ENCODE measurements at places on chromosomes 1 and 21. TPM values are rescaled to one million over a fixed set of nuclear protein-coding genes. Genes with fewer than 3 reads are reported as not detected.
A peak's percentile ranks its signal among the peaks of the same experiment; 100 is the strongest.

GRCh38 chr21:42561762-42562650 is 48.4 kb downstream of the SLC37A1 start:
- DNase-seq, result peak; percentile 64

- no peak for DNase-seq
Measured at GRCh38 chr1:186993996-186994395, 165.2 kb downstream of the PLA2G4A start.

GRCh38 chr1:32239337-32239736 is 7.7 kb upstream of the FAM167B start:
- DNase-seq, result no peak

GRCh38 chr1:150168960-150169601 is 19.4 kb downstream of the PLEKHO1 start:
- peak; percentile 58 for DNase-seq

The VSIG8 gene
- 0.06 TPM for polyA plus RNA-seq

Measured in large intestine (tissue), 12 donors.